SJSA1 (cell line): ENCODE measurements at places on chromosomes 7 and 10. TPM values are rescaled to one million over a fixed set of nuclear protein-coding genes. Genes with fewer than 3 reads are reported as not detected.

SP8 gene
- not detected in 2 replicates for total RNA-seq

SPDYE9 gene
- not detected in 2 replicates for total RNA-seq

MLXIPL gene
- total RNA-seq: not detected in 2 replicates

DNA sequence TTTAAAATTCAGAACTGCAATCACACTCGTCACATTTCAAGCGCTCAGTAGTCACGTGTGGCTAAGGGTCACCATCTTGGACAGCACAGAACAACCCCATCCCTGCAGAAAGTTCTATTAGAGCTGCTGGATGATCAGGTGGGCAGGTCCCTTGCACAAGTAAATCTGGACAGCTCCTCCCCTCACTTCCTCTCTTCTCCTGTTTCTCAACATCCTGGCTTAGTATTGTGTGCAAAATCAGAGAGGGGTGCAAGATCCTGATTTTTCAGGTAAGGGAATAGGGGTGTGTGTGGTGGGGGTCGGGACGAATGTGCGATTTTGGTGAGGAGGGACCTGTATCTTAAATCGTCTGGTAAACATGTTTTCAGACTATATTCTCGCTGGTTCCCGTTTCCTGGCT, at the start of gene GIMAP4:
Gene GIMAP4, plus strand, starts transcription at position 222 of the 400 bp plus-strand sequence. CDS start 2,512 bp downstream, outside the sequence.
- DNase-seq: no peak

GRCh38 chr10:15141136-15142054, 27.1 kb downstream of the NMT2 start:
- no peak for DNase-seq

DNA sequence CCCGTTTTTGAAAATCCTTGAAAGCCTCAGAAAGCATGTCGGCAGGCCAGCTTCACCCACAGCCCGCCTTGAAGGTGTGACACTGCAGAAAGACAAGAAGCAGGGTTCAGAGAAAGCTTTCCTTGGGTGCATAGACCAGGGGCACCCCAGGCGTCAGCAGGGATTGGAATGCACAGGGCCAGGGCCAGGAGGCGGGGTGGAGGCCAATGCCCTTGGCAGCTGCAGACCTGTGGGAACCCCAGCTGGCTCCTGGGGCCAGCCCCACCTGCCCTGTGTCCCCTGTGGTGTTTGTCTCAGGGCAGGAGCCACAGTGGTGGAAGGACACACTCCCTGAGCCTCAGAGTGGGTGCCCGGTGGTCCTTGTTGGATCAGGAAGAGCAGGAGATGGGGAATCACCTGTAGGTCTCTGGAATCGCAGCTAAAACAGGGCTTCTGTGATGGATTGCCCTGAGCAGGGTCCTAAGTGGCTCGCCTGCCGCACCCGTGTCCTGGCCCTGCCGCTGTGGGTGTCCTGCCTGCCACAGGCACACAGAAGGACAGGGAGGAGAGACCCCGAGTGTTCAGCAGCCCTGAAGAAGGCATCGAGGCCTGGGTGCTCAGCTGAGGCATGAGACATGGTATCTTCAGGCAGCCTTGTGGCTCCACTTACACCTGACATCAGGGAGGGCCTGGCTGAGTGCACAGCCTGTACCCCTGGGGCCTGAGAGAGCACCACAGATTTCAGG, 32.5 kb downstream of the ANXA8 start:
- DNase-seq: no peak

GRCh38 chr7:148727501-148728278, 29.0 kb downstream of the CUL1 start:
- no peak for DNase-seq
